ENCODE measurements at places on chromosomes 3 and 15.
A peak's percentile ranks its signal among the peaks of the same experiment; 100 is the strongest.

- no peak for DNase-seq
Measured at GRCh38 chr3:7865611-7866010, 636.0 kb upstream of the LMCD1 start.

- peak; percentile 12 for DNase-seq
Measured at GRCh38 chr3:33372218-33373081, 67.8 kb downstream of the UBP1 start.

DNA sequence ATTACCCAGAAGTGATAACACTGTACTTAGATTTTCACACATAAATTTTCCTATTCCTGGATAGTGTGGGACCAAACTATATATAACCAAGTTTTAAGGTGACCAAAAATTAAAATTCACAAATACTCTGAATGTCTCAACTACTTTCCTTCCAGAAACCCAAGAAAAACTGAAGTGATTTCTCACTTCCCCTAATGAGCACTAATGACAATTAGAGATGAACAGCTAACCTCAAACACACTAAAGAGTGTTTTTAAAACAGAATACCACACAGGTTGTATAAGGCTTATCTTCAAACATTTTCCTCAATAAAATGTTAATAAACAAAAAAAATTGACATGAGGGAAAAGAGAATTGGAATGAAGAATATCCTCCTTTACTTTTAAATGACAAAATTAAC, 188.2 kb downstream of the ZBTB20 start:
- DNase-seq = no peak

- no peak for DNase-seq
Measured at GRCh38 chr3:134699141-134699711, 48.4 kb upstream of the KY start.

DNA sequence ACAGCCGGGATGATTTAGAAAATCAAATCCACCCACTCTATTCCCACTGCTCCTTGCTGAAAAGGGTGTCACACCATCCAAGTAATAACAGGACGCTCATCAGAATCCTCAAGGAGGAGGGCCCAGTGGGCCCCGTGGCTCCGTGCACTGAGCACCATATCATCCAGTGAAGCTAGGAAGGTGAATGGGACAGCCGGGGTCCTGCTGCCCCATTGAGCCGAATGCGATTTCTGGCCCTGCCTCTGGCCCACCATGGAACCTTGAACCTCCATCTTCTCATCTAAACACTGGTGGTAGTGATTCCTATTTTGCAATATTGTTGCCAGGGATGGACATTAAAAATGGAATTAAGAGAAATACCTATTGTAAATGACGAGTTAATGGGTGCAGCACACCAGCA, 99.1 kb upstream of the SLC6A11 start:
- no peak for DNase-seq

- DNase-seq = no peak
Measured at GRCh38 chr3:158702815-158703481, 29.3 kb downstream of the RARRES1 start.

GRCh38 chr15:51126842-51127241, 32.1 kb upstream of the TNFAIP8L3 start:
- no peak for DNase-seq

- no peak for DNase-seq
Measured at GRCh38 chr3:11250902-11251806, 21.0 kb upstream of the ATG7 start.

DNA sequence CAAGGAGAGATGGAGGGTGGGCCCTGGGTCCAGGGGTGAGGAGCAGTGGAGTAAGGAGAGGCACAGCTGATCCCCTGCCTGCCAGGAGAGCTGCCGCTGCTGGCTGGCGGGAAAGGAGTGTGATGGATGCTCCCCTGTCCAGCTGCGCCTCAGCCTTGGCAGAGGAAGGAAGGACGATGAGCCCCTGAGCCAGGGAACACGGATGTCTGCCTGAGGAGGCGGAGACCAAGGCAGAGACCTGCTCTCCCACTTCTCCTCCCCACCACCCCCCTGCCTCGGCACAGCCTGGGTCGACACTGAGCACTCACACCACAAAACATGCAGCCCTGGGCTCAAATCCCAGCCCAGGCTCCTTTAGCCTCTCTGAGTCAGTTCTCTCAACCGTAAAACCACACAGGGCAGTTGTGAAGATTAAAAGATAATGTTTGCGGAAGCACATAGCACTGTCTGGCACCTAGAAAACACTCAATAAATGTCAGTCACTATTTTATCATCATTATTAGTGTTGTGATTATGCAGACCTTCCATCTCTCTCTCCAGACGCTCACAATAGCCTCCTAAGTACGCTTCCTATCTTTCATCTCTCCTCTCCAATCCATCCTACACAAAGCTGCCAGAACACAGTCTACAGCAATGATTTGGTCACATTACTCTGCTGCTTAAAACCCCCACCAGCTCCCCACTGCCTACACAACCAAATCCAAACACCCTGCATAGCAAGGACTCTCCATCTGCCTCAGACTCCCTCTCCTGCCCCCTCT, 52.2 kb downstream of the SEMA5B start:
- no peak for DNase-seq

- no peak for DNase-seq
Measured at GRCh38 chr15:80665151-80665550, 30.0 kb upstream of the ABHD17C start.

GRCh38 chr15:97875513-97876280, 84.8 kb upstream of the ARRDC4 start:
- no peak for DNase-seq

- no peak for DNase-seq
Measured at GRCh38 chr3:53712817-53713388, 133.3 kb downstream of the CHDH start.

- peak; percentile 15 for DNase-seq
Measured at GRCh38 chr3:147361454-147362420, 44.6 kb downstream of the ZIC4 start.

Measured in NCI-H1694 treated with DMSO at 0.1 percent for 48 hours (cell line).